Activated T-cell treated with anti-CD3 and anti-CD28 coated beads, Interleukin-2, amount 50 U/mL, for 72 hours (primary cell): ENCODE measurements at places on chromosomes 7 and 10.

GRCh38 chr10:46248651-46249146, 38.1 kb upstream of the ANTXRL start:
- DNase-seq, result no peak

DNA sequence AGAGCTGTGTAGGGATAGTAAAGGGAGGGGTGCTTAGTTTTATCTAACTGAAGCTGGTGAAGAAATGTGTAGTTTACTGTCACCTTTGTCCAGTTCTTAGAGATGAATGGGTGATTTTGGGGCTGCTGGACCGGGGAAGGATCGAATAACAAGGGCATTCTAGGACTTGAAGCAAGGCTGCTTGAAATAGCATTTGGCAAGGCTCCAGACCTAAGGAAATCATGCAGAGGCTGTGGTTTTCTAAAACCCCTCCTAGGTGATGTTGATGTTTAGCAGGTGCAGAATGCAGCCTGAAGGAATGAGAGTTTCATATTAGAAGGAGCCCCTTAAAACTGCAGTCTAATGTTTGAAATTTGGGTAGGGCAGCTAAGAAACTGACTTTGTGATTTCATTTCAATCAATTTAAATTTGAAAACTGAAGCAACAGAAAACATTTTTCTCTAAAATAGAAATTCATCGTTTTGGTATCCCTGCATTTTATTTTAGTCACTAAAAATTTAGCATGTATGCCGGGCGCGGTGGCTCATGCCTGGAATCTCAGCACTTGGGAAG, 68.5 kb downstream of the TET1 start:
- no peak for DNase-seq

GRCh38 chr10:69807122-69807521, 5.4 kb downstream of the COL13A1 start:
- no peak for DNase-seq

- no peak for DNase-seq
Measured at GRCh38 chr10:114729103-114729659, 71.1 kb upstream of the ABLIM1 start.

- peak; percentile 22 for DNase-seq
Measured at GRCh38 chr10:1737222-1738061, at the start of gene ADARB2. ADARB2 (minus strand) TSS chr10:1737525.

- DNase-seq, result no peak
Measured at GRCh38 chr7:70583965-70584883, 547.7 kb upstream of the GALNT17 start.

GRCh38 chr7:50221028-50221427, 83.5 kb upstream of the IKZF1 start:
- DNase-seq, result no peak

DNA sequence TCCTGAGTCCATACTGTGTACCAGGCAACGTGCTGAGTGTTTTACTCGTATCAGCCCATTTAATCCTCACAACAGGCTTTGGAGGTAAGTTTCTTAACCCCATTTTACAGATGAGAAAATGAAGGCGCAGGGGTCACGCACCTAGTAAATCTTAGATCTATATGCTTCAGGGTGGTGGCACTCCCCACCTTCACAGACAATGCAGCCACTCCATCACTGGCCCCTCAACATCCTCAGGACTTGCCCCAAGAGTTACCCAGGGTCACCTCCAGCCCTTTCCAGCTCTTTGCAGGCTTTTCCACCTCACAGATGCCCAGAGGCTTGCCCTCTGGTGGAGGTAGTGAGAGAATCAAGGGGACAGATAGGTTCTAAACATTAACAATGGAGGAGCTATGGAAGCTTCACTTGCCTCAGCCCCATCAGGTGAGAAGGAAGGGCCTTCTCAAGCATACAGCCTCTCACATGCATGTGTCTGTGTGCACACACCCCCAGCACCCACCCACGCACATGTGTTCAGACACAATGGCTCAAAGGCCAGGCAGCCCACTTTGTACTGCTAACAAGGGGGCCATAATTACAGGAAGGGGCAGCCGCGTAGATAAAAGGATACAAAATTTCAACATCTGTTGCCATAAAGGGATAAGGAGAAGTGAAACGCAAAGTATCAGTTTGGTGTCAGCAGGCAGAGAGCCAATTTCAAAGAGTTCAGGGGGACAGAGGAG, 29.1 kb downstream of the DPCD start:
- no peak for DNase-seq

- no peak for DNase-seq
Measured at GRCh38 chr10:5835446-5836095, 22.3 kb upstream of the GDI2 start.

GRCh38 chr10:47326927-47327330, 4.7 kb downstream of the GDF2 start:
- DNase-seq, result no peak

DNA sequence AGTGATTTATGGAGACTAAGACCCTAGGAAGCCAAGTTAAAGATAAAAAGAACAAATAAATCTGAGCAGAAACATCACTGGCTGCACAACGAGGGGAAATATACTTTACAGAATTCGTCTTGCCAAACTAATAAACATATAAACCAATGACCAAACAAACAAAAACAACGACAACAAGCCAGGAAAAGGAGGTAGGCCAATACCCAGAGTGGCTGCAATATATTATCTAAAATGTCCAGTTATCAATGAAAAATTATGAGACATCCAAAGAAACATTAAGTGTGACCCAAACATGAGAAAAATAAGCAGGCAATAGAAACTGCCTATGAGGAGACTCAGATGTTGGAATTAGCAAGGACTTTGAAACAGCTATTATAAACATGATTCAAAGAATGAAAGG, 81.0 kb downstream of the PKD1L1 start:
- DNase-seq, result no peak

DNA sequence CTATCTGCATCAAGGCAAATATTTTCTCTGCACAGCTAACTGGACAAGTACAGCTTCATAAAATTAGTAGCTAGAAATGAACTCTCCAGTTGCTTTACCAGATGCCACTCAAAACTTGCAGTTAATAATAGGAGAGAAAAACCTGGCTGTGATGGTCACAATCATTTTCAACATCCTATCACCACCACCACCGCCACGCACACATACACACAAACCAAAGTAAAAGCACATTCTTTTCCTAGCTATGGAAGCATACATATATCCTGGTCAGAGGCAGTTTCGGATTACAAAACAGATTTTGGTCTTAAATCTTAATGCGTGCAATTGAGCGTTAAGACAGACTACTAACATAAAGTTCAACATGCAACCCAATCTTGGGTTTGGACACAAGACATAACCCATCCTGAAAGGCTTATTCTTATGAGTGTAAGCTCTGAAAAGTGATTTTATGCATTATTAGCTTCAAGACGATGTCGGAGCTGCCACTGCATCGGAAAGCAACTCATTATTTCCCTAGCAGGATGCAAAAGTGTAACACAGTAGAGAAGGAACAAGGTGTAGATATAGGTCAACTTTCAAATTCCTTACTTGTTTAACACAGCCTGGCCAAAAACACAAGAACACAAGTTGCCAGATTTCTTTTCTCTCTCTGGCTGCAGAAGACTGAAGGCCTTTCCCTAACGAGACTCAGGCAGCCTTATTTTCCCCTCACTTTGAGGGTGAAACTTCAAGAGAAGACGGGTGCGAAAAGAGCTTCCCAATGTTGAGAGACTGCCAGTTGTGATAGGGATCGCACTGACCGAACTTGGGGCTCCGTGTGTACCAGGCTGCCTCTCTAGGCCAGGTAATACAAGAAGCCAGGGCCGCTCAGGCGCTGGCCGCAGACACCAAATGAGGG, 1.2 kb downstream of the CACUL1 start:
- DNase-seq, result no peak

DNA sequence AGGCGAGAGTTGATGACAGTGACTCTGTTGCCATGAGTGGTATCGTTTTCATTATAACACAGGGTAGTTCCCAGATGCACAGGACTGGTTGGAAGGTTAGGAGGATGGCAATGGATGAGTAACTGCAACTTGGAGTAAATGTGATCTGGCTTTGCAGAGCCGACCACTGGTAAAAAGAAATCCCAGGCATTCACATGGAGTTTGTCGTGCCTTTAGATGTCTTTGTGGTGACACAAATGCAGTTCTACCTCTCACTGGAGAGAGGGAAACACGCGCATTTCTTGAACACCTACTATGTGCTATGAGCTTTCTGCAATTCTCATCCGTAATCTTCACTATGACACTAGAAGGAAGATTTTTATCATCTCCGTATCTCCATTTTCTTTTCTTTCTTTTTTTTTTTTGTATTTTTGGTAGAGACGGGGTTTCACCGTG, 1.7 kb upstream of the MNX1 start:
- DNase-seq, result no peak

- no peak for DNase-seq
Measured at GRCh38 chr10:120643351-120643750, 186.3 kb downstream of the PLPP4 start.

GRCh38 chr10:2980116-2980515, 87.2 kb upstream of the PFKP start:
- no peak for DNase-seq

DNA sequence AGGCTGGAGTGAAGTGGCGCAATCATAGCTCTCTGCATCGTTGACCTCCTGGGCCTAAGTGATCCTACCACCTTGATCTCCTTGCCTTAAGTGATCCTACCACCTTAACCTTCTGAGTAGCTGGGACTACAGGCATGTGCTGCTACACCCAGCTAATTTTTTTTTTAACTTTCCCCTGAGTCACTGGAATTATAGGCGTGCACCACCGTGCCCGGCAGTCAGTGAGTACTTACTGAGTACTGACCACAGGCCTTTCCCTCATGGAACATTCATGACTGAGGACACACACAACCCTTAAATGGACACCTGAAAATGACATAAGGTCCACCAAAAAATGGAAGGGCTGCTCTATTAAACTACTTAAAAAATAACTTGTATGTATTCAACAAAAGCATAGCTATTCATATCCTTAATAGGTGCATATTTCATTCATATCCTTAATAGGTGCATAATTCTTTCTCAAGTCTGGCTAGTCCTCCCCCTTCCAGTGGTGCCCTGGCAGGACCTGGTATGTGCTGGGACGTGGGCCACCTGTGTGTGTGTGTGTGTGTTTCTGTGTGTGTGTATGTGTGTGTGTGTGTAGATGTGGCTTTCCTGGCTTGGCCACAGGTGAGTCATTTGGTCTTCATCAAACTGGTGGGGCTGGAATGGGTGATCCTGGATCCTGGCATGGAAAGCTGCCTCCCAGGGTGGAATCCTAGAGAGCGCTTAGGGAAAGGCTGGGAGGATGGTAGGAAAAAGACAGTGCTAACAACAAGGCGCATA, 3.5 kb downstream of the FAM180A start:
- DNase-seq, result no peak

DNA sequence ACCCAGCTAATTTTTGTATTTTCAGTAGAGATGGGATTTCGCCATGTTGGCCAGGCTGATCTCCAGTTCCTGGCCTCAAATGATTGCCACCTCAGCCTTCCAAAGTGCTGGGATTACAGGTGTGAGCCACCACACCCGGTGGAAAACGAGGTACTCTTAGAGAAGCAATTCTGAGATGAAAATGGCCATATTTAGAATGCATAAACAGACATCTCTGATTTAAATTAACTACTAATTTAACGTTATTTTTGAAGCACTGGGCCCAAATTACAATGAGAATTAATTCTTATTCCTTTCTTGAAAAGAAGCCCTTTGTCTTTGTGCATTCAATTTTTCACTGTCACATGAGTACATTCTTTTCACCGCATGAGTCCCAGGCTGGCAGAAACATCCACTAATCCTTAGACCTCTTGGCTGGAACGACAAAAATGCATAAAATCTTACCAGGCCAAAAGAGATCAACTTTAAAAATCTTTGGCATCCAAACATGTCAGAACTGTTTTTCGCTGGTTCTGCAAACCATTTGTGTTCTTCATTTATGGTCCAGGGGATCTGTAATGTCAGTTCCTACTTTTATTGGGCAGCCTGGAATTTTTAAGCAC, 60.1 kb upstream of the CAPZA2 start:
- no peak for DNase-seq

DNA sequence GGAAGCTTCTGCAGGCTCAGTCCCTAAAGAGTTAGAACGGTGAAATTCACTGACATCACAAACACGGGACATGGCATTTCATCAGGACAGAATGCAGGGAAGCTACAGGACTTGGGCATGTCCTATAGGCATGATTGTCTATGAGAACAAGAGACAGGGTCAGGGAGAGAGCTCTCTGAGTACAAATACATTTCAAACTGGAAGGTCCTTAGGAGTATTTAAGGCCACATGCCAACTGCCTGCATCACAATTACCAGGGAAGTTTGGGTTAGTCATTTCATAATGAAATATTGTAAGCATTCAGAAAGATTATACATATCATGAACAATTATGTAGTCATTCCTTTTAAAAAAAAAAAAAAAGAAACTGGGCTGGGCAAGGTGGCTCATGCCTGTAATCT, 71.3 kb downstream of the CREB3L2 start:
- DNase-seq, result no peak

DNA sequence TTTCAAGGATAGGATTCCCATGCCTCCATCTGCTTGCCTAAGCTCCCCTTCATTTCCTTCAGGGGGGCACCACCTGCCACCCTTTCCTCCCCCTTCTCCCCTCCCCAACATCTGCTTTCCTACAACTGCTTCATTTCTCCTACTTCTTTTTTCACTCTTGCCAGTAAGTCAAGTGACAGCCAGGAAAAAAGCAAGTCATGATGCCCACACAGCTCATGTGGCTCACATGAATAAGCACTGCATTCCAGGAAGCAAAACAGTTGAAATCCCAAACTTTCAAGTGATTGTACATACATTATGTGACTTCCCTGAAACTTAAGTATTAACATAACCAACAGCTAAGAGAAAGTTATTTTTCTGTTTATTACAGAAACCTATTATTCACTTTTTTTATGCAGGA, 78.6 kb downstream of the TNS3 start:
- DNase-seq, result no peak

DNA sequence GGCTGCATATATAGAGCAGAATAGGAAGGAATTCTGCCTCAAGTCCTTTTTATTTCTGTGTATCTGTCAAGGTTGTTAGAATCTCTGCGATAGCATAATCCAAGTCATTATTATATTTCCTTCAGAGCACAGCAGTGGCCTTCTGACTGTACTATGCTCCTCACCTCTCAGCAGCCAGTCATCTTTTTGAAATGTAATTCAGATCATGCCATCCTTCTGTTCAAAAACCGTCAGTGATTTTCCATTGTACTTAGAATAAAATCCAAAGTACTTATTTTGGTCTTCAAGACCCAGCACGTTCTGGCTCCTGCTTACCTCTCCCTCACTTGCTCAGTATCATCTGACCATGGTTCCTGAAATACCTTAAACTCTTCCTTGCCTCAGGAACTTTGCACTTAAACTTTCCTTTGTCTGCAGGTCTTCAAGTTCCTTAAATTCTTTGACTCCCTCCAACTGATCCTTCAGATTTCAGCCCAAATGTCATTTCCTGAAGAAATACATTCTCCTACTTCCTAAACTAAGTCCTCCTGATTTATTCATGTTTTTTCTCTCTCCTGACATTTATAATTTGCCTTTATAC, 112.4 kb downstream of the ST7 start:
- no peak for DNase-seq

DNA sequence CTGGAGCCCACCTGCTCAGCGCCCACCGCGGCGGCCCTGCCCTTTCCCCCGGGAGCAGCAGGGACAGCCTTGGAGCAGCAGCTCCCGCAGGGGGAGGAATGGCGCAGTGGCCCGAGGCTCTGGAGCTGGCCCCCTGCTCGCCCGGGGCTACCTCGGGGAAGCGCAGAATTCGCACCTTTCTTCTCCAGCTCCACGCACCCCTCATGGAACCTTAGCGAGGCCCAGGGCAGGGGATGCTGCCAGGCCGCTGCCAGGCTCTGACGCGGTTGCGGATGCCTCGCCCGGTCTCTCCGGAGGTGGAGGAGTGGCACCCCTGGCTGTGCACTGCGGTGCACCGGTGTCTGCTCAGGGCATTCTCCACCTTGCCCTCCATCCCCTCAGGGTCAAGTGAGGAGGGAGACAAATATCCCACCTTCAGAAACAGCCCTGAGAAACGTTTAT, 84.9 kb upstream of the MKI67 start:
- DNase-seq, result peak; percentile 8
